ENCODE measurements at places on chromosomes 1 and 21.
A peak's percentile ranks its signal among the peaks of the same experiment; 100 is the strongest.

DNA sequence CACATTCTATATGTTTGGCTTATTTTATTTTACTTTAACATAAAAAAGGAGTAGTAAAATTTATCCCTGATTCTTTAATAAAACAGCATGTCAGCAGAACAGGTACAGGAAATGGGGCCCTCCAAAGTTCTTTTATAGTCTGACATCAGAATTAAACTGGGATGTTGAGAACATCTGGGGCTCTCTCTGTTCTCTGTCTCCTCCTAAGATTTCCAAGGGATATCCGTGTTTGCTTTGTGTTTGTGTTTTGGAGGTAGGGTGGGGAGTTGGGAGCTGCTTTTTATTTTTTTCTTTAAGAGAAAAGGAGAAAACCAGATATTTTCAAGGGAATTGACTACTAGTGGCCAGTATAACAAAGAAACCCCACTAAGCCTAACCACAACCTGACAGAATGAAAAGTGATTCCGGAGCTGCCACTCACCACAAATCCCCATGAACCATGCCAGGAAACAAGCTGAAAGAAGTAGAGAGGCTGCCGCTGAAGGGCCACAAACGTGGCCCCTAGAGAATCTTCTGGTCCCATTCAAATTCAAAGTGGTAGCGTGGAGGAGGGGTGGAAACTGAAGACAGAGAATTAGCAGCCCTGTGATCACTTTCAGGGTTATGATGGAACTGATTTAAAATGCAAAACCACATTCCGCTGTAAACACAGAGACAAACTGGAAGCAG lies 369.6 kb upstream of the ADGRL2 start:
- DNase-seq = no peak

- peak; percentile 56 for DNase-seq
Observed at GRCh38 chr1:94805912-94806311, 14.2 kb upstream of the SLC44A3 start.

DNA sequence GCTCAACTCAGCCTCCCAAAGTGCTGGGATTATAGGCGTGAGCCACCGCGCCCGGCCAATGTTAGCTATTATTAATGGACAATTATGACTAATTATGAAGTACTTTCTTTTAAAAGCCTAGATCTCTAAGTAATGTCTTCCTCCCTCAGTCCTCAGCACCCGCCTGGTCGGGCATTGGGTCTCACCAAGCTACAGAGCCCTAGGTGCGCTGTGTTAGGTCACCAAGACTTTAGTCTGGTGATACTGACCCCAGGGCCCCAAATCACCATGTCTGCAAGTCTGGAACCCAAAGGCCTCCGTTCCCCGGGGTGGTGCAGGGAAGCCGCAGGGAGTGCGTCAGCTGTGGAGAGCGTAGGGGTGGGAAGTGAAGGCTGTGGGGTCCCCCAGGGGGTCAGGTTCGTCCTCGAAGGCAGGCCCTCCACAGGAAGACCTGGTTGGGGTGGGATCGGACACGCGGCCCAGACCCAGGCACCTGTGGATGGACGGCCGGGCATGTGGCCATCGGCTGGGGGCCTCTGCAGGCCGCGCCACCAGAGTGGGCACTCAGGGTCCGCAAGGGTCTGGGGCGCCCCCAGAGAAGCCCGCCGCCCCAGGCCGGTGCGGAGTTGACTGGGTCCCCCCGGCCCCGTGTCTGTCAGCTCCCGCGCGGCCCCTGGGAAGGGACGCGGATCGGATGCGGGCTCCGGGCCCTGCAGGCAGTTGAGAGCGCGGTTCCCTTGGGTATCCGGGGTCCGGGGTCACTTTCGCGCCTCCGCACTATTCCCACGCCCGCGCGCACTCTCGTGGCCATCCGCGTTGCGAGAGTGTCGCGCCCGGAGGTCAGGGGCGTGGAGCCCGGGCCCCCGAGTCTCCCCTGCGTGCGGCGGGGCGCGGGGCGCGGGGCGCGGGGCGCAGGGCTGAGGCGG lies 710 bp upstream of the PDXK start:
- no peak for DNase-seq

DNA sequence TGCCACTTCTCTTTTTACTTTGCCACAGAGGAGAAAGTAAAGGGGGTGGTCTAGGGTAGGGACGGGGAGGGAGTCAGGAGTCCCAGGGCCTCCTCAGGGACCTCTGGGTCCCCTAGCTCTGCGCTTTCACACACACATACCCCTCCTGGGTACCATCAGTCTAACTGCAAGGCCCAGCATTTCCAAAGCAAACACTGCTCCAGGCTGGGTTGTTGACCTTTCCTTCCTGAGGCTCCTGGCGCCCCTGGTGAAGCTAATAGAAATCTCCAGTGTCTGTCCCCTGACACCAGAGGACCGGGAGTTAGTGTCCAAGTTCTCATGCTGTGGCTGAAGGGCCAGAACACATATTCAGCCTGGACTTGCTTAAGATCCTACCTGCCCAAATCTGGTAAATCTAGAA lies 3.9 kb downstream of the TMEM63A start:
- DNase-seq = no peak

DNA sequence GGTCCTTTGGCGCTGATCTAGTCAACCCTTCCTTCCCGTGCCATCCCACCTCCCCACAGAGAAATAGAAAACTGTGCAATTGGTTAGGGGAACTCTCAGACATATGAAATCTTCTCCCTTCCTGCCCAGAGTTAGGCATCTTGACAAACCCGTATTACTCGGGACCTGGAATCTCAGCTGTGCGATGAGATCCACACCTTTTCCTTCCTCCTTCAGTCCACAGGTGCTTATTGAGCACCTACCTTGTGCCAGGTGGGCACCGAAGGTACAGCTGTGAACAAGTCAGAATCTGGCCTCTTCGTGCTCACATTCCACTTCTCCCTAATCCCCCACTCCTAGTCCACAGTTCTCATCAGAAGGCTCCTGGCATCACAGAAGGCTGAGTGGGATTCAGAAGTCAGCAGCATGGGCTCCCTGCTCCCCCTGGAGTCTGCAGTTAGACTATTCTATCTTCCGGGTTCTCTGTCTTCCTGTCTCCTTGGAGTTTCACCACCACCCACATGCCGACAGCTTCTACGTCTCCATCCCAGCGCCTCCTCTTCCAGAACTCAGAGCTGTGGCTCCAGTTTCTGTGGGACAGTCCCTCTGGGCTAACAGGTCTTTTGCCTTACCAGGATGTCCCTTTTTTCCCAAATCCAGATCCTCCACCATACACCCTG lies 23.0 kb downstream of the KNCN start:
- no peak for DNase-seq

DNA sequence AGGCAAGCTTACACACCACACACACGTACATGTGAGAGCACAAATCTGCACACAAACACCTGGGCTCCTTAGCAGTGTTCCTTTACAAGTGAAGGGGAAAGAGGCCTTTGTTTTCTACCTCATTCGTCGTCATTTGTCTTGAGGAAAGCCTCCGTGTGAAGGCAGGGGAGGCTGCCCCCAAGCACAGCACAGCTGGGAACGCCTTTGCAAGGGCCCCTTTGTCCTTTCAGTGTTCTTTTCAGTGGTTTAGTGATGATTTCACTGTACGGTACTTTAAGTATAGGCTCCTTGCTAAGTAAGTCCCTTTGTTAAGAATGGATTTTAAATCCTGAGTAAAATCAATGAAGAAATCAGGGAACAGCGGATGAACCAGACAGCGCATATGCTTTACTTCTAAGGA lies 94.1 kb downstream of the PGBD5 start:
- DNase-seq = no peak

DNA sequence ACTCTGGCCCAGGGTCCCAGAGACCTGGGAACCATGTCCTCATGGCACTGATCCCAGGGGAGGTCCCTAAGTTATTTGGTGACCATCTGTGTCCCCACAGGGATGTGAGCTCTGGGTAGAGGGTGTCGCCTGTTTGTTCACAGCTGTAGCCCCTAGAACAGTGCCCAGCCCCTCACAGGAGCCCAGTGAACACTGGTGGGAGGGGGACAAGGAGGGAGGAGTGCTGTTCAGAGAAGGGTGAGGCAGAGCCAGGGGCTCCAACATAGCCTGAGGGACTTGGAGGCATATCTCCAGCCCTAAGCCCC lies 450.4 kb downstream of the MATN1 start:
- no peak for DNase-seq

- DNase-seq = no peak
Observed at GRCh38 chr1:100703716-100704115, 15.8 kb upstream of the VCAM1 start.

DNA sequence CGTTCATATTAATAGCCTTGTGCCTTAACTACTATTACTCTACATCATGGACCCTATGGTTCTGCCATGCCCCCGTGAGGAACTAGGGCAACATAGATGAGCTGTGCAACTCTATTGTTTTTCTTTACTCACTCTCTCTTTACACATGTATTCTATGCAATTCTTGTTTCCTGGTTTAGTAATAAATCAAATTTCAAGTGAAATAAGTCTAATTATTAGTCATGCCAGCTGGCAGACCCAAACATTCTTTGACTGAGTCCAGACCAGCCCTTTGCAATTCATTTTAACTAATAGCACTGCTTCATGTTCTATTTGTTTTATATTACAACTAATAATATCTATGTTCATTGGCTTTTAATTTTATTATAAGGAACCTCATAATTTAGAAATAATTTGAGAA lies 789.3 kb upstream of the ADAMTS5 start:
- no peak for DNase-seq
